Retinal pigment epithelial cell (primary cell): ENCODE measurements at places on chromosomes 6 and 20.

- DNase-seq, result no peak
Measured at GRCh38 chr6:144347448-144347759, 62.3 kb downstream of the UTRN start.

DNA sequence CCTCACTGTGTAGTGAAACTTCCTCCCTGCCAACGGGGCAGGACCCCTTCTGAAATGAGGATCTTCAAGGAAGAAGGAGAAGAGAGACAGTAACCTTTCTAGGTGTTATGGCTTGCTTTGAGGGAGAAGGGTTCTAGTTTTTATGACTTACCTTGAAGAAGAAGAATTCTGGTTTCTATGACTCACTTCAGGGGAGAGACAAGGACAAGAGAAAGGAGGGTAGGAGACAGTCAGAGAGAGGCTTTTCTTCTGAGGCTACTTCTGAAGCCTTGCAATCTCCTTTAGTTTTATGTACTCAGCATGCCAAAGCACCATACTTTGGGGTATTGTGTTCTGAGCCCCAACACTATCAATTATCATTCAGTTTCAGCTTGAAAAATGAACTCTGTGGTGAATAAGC is 25.8 kb upstream of the IBTK start:
- no peak for DNase-seq

DNA sequence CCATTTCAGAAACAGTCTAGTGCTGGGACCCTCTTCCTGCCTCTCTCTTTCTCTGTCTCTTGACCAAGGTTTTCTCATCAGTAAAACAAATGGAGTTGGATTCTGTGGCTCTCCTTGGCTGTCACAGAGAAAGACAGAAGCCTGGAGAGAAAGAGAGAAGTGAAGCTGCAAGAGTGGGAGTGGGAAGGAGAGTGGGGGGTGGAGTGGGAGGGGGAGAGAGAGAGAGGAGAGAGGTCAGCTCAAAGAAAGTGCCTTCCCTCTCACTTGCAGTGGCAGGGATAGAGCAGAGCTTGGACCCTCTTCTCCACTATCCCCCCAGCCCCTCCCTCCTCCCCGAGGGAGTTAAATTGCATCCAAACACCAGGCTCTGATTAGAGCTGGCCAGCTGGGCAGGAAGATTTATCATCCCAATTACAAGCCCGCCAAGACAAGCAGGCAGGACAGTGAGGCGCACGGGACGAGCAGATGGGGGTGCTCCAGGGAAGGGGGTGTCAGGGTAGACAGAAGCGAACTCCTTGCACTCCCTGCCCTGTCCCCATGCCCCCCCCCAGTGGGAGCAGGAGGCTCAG is 74.3 kb downstream of the CD40 start:
- DNase-seq, result no peak

GRCh38 chr6:71204741-71205140 is 83.9 kb upstream of the OGFRL1 start:
- no peak for DNase-seq

- DNase-seq, result no peak
Measured at GRCh38 chr6:163866192-163866591, 451.7 kb downstream of the QKI start.
